Urinary bladder (tissue), 4 donors: ENCODE measurements at places on chromosomes 7 and 10. TPM values are rescaled to one million over a fixed set of nuclear protein-coding genes. Genes with fewer than 3 reads are reported as not detected.

Gene ADAM12
- total RNA-seq = 95.0 TPM

Gene ARHGEF35
- 6.5 TPM for total RNA-seq

GRCh38 chr10:79457256-79457785 lies 11.9 kb upstream of the ZCCHC24 start:
- no peak for DNase-seq

Gene SPAG6
- total RNA-seq = 0.37 TPM

Gene RBP4
- 1.9 TPM for total RNA-seq

- DNase-seq = no peak
These were observed 29.7 kb downstream of the HIF1AN start for GRCh38 chr10:100565206-100565985.

GRCh38 chr7:101172854-101173751 lies 7.0 kb downstream of the NAT16 start:
- DNase-seq = no peak

DNA sequence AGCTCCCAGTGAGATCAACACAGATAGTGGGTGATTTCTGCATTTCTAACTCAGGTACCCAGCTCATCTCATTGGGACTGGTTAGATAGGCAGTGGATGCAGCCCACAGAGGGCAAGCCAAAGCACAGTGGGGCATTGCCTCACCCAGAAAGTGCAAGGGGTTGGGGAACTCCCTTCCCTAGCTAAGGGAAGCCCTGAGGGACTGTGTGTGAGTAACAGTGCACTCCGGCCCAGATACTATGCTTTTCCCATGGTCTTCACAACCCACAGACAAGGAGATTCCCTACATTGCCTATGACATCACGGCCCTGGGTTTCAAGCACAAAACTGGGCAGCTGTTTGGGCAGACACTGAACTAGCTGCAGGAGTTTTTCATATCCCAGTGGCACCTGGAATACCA lies 62.8 kb downstream of the PPP1R3A start:
- DNase-seq = no peak

GRCh38 chr10:86964847-86965190 lies 3.5 kb upstream of the ADIRF start:
- DNase-seq = no peak

Gene MYO3A
- total RNA-seq = 7.0 TPM

GRCh38 chr10:89421018-89421476 lies 6.7 kb downstream of the IFIT5 start:
- DNase-seq = peak; percentile 57

- no peak for DNase-seq
These were observed 36.5 kb upstream of the PAPSS2 start for GRCh38 chr10:87623191-87623590.

DNA sequence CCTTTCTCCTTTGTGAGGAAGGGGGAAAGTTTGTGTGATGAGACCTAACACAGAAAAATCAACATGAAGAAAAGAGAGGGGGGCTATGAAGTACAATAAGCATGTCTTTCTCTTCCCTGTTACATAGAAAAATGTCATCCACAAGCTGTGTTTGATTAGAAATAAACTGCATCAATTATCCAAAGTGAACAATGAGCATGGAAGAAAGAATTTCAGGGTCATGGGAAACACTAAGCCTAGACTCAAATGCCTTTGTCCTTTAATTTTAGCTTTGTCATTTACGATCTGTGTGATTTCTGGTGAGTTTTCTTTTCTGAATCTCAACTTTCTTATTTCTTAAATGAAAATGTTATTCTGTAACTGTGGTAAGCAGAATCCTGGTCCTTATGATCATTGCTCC lies 121.0 kb downstream of the GNAI1 start:
- DNase-seq = no peak

DNA sequence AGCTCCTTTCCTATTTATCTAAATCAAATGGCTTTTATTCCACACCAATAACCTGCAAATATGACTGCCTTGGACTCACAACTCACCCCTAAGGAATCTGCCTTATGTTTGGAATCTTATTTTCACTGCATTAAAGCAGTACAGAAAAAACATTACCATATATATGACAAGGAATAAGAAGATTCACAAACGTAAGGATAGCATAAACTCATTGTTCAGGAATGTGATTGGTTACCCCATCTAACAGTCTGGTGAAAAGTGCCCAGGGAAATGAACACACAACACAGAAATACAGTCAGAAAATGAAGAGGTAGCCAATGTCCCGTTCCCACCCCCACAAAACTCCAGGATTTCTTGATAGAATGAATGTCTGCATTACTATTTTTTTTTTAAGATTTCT lies 2.0 kb downstream of the PPP3CB start:
- DNase-seq = no peak

GRCh38 chr10:71297343-71297742 lies 21.7 kb upstream of the SLC29A3 start:
- no peak for DNase-seq

DNA sequence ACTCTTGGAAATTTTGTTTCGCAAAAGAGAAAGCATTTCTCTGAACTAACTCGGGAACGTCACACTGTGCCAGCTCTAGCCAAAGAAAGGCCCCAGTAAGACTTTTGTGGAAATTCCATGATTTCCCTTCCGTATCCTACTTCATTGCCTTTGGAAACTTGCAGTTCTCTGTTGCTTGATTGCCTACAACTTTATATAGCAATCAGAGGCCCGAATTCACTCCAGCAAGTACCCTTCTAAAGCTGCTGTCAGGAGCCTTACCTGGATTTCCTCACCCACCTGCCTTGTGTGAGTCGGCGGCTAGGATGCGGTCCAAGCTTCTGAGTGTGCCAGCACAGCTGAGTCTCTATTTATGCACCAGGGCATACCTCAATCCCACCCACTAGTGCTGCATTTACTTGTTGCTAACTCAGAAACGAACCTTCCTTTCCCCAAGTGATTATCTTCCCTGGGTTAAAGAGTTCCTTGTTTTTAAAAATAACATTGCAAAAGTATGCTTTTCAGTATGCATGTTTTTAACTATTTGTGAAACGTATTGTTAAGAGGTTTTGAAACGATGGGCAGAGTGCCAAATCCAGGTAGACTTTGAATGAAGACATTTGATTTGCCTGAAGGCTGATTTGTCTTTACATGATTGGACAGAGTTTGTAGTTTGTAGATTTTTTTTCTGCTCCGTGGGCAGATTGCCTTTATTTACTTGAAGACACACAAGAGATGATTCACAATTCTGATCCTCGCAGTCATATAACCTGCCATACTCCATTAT lies at the start of gene AGR2:
TSS of gene AGR2 (minus strand) at position 326 of the 766 bp plus-strand sequence. CDS start 3,203 bp downstream, outside the sequence.
- DNase-seq = peak; percentile 58

Gene FGFR2
- 61.9 TPM for total RNA-seq

DNA sequence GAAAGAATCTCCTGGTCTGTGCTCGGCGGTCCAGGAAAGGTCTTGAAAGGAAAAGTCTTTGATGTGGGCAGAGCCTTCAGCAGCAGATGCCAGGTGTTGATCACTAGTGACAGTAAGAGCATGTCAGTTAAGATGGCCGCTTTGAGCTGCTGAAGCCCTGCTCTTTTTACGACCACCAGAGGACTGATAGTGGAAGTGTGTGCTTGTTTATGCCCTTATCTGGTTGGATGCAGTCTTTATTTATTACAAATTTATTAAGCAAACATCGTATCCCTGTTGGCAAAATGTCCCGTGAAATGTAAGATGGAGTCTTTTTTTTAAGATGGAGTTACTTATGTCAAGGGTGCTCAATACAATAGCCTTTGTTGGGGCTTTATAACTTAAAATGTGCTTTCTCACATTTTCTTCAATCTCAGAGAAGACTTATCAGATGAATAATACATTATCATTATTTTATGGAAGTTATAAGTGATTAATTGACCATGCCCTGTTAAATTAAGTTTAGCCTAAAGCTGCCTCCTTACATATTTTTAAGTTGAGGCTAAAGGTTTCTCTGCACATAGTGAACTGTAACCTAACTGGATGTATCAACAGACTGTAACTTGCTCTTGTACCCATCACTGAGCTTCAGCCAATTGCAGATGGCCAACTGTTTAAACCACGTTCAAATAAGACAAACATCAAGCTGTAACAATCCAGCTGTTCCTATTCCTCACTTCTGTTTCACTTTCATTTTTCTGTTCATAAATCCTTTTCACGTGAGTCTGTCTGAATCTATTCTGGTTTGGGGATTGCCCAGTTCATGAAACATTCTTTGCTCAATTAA lies 97.4 kb upstream of the PIK3CG start:
- no peak for DNase-seq

DNA sequence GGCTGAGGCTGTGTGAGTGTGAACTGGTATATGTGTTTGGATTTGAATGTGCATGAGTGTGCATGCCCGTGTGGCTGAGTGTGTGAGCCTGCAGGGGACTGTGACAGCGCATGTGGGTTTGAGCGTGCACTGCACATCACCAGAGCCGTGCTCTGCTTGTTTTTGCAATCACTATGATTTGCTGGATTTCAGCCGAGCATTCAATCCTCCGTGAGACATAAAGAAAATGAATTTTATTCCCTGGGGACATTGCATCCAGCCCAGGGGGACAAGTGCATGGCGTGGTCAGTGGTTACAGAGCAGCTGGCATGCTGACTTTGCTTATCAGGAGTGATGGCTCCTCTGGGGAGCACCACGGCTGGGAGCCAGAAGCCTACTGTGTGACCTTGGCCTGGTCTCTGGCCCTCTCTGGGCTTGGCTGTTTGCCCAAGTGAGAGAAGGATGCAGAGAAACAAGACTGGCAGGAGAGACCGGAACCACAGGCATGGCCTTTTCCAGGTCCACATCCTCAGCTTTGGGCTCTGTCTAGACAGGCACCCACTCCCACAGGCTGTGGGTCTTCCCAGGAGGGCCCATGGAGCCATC lies 160.2 kb upstream of the UNC5B start:
- DNase-seq = no peak

Gene NUTM2D
- 1.5 TPM for total RNA-seq

Gene TRIM73
- 3.8 TPM for total RNA-seq

Gene BHLHA15
- not detected for total RNA-seq

Gene MCM10
- 4.5 TPM for total RNA-seq

Gene SVOPL
- total RNA-seq = 2.5 TPM

- no peak for DNase-seq
These were observed 20.8 kb upstream of the PTF1A start for GRCh38 chr10:23171232-23171876.

DNA sequence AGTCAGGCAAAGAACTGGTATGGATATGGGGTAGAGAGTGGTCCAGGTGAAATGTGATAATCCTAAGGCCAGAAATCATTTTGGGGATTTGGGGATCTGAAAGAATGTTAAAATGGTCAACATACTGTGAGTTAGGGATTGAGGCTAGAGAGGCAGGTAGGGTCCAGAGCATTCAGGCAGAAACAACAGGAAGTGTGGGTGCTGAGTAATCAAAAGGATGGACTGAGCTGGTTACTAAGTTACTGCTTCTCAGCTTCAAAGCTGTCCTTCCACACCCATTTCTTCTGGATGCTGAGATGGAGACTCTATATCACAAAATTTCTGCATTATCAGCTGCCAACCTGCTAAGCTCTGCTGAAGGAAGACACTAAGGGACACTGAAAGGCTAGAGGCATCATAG lies 30.6 kb upstream of the PRKCQ start:
- DNase-seq = no peak

- no peak for DNase-seq
These were observed 14.6 kb downstream of the TWIST1 start for GRCh38 chr7:19102884-19103283.

DNA sequence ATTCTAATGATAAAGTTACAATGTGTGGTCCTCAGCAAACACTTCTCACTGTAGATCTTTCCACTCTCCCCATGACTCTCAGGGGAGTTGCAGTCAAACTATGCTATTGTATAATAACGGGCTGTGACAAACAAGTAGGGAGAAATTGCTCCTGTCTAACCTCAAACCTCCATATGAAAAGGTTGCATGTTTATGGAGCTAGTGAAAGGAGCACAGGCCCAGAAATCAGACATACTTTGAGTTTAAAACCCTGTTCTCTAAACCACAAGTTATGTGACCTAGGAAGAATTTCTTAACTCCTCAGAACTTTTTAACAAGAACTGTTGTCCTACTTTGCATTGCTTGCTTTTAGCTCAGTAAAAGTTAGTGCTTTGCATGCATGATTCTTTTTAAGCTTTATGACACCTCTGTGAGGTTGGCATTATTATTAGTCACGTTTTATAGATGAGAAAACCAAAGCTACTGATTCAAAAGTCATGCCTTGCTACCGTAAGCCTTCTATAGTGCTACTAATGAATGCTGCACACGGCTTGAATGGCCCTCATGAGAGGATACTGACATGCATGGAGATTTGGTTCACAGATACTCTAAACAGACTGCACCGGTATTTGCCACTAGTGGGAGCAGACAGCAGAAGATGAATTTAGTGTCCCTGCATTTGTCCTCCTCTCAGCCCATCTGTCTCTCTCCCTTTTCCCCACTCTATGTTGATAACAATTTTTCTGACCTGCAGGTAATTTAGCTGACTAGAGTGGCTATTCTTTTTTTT lies 129.5 kb upstream of the PCGF5 start:
- no peak for DNase-seq

- DNase-seq = peak; percentile 32
These were observed 46.8 kb downstream of the PIK3AP1 start for GRCh38 chr10:96673318-96674099.

DNA sequence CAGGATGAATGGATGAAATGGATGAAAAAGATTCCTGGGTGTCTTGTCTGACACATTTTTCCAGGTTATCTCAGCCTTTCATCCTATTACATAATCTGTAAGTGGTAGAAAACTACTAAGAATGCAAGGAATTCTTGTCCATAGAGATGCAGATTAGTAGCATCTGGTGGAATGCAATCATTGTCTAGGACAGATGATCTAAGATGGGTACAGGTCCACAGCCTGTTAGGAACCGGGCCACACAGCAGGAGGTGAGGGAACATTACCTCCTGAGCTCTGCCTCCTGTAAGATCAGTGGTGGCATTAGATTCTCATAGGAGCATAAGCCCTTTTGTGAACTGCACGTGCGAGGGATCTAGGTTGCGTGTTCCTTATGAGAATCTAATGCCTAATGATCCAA lies 225.0 kb downstream of the CALN1 start:
- no peak for DNase-seq

GRCh38 chr7:66362136-66362535 lies 157.0 kb downstream of the TPST1 start:
- DNase-seq = no peak

DNA sequence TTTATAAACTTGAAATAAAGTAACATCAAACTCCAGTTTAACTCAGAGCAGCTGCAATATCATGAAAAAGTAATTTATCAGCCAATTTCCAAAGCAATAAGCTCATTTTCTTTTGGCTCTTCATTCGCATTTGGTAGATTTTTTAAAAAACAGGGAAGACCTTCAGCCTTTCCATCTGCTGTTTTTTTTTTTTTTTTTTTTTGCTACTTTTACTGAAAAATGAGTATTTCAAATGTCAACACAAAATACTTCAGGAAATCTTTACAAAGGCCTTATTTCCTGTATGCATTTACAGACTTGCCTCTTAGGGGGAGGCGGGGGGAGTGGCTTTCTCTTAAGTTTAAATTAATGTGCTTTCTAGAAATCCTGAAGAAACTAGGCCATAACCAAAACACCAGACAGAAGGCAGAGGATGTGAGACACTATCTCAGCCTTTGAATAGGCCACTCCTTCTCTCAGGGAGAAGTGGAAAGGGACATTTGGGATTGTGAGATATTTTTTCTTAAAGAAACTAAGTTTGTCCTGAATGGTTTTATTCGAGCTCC lies 91.8 kb downstream of the COL28A1 start:
- DNase-seq = no peak

GRCh38 chr7:12373580-12374263 lies 29.9 kb downstream of the VWDE start:
- no peak for DNase-seq
